ENCODE measurements at places on chromosomes 6 and 20.
A peak's percentile ranks its signal among the peaks of the same experiment; 100 is the strongest.

DNA sequence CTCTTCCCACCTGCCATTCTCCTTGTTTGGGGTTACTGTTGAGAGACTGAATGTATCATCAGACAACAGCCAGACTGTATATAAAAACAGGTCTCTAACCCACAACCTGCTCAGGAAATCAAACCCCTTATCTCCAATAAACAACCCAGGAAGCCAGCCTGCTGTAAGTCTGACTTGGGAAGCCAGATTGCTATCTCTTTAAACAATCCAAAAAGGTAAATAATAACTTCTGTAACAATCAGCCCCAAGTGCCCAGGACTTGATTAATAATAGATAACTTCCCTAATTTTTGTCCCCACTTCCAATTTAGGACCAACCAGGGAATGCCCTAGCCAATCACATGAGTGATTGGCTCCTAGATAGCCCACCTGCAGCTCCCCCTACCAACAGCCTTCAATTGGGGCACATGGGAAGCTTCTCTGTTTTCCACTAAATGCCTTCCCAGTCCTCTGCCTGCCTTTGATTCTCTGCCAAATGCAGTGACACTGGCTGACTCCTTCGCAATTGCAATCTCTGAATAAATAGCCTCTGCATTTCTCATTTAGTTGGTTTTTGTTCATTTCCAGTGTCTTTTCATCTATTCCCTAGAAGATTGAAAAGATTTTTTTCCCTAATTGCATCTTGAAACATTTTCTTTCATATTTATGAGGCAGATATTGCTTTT lies 117.1 kb upstream of the TAB2 start:
- no peak for DNase-seq

DNA sequence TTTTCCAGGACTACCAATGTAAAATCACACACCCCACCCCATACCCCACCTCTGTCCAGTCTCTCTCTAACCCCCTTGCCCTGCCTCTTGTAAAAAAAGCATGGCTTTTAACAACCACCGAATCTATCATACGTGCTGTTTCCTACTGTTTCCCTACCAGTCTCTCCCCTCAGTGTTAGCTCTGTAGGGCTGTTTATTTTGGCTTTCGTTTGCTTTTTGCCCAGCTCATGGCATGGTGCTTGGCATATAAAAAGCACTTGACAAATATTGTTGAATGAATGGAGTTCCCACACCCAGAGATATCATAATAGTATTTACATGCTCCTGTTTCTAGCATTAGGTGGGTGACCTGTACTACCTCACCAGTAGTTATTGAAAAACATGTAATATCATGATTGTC lies 148.2 kb downstream of the OPRM1 start:
- no peak for DNase-seq

GRCh38 chr6:88536071-88536625 lies 370.0 kb upstream of the CNR1 start:
- no peak for DNase-seq

DNA sequence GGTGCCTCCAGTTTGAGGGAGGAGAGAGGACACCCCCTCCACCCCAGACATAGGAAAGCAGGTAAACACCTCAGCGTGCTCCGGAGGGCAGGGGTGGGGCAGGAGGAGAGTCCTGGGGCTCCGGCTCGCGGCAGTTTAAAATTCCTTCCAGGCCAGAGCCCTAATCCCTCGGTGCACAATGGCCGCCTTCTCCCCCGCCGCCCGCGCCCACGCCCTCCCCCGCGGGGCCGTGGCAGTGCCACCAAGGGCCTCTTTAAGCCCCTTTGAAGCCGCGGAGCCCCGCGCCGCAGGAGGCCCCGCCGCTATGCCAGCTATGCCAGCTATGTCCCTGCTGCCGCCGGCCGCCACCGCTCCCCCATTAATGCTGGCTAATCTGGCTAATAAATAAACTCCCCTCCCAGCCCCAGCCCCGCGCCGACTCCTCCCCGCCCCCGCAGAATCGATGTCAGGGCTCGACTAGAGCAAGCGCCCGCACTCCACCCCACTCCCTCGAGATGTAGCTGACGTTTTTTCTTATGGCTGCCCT lies 125.1 kb downstream of the MRPL14 start:
- DNase-seq, result peak; percentile 13

Data from stimulated activated CD4-positive, alpha-beta T cell treated with anti-CD3 and anti-CD28 coated beads, Interleukin-15, amount 100 ng/mL, for 1 hour (primary cell).